GM12865 (cell line): ENCODE measurements at places on chromosomes 11 and 22.

- DNase-seq, result no peak
Measured at GRCh38 chr11:70077411-70078094, 564 bp upstream of the ANO1 start.

DNA sequence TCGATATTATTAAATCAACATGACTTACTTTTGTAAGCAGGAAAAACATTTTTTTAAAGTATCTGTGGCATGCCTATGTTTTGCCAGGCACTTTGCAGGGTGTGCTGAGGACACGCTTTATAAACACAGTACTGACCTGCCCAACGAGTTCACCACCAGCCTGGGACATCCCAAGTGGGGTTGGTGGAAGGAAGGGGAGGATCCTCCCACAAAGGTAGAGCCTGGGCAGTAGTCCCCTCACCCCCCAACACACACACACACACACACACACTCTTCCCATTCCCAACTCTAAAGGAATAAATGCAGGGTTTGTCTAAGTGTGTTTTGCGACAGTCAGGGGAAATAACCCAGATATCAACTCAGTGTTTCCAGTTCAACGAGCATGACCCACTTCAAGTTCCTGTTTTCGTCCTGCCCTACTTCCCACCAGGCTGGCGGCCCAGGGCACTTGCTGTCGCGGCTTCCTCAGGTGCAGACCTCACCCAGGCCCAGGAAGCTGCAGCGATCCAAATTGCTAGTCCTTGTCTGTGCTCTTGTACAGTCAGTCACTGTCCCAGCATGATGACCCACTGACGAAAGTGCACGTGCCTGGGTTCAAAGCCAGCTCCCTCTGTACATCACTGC is 3.1 kb downstream of the CERK start:
- DNase-seq, result peak; percentile 88

DNA sequence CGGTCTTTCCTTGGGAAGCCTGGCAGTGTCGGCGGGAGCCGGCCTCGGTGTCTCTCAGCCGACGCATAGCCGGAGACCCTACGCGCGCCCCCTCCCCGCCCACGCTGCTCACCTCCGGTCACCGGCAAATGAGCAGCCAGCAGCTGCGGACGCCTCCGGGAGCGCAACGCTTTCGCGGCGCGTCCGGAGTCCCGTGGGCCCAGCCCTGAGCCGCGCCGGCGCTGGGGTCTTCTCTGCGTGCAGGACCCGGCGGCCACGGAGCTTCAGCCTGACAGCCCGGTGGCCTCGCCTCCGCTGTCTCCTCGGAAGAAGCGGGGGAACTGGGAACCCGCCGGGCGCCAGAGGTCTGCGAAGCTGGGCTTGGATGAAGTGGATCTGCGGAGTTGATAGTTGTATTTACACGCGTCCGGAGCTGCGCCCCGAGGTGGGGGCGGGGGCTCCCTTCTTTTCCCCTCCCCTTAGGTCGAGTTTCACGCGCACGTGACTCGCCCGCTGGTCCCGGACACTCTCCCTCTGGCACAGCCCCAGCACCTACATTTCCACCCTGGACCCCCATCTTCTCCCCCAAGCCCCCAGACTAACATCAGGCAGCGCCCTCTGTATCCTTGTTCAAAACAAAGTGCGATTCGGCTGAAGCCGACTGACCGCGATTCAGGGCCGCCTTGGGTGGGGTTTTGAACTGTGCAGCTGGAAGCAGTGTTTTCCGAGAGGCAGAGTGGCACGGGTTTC is at the start of gene SLC43A1:
SLC43A1 (minus strand) TSS at position 371 of the 729 bp plus-strand sequence. CDS start 1,591 bp downstream, outside the sequence.
- peak; percentile 64 for DNase-seq

- no peak for DNase-seq
Measured at GRCh38 chr11:71176812-71177211, 75.6 kb downstream of the SHANK2 start.

DNA sequence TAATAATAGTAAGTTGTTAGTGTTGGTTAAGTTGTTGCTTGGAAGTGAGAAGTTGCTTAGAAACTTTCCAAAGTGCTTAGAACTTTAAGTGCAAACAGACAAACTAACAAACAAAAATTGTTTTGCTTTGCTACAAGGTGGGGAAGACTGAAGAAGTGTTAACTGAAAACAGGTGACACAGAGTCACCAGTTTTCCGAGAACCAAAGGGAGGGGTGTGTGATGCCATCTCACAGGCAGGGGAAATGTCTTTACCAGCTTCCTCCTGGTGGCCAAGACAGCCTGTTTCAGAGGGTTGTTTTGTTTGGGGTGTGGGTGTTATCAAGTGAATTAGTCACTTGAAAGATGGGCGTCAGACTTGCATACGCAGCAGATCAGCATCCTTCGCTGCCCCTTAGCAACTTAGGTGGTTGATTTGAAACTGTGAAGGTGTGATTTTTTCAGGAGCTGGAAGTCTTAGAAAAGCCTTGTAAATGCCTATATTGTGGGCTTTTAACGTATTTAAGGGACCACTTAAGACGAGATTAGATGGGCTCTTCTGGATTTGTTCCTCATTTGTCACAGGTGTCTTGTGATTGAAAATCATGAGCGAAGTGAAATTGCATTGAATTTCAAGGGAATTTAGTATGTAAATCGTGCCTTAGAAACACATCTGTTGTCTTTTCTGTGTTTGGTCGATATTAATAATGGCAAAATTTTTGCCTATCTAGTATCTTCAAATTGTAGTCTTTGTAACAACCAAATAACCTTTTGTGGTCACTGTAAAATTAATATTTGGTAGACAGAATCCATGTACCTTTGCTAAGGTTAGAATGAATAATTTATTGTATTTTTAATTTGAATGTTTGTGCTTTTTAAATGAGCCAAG is 2.7 kb downstream of the NEAT1 start:
- peak; percentile 84 for DNase-seq
